ENCODE measurements at places on chromosomes 16 and 17. TPM values are rescaled to one million over a fixed set of nuclear protein-coding genes. Genes with fewer than 3 reads are reported as not detected.

CES5A gene
- not detected for total RNA-seq

TXNL4B gene
- total RNA-seq: 10.0 TPM

SLC5A11 gene
- total RNA-seq: 1.2 TPM

TNFRSF17 gene
- total RNA-seq: not detected

HS3ST3A1 gene
- 2.0 TPM for total RNA-seq

ABCC11 gene
- total RNA-seq: 0.88 TPM

TERB1 gene
- total RNA-seq: not detected

CDH16 gene
- total RNA-seq: 2.9 TPM

Measured in hepatocyte (in vitro differentiated cells).